ENCODE measurements at places on chromosomes 7 and 10.
A peak's percentile ranks its signal among the peaks of the same experiment; 100 is the strongest.

- no peak for DNase-seq
Measured at GRCh38 chr10:88103576-88103975, 240.2 kb downstream of the PTEN start.

GRCh38 chr10:119393019-119393418 lies 149.5 kb downstream of the RGS10 start:
- DNase-seq: no peak

- DNase-seq: no peak
Measured at GRCh38 chr7:75762350-75762917, 9.6 kb downstream of the CCL26 start.

- no peak for DNase-seq
Measured at GRCh38 chr10:59885430-59886134, 20.8 kb downstream of the CCDC6 start.

GRCh38 chr10:95260397-95260881 lies 30.4 kb downstream of the PDLIM1 start:
- DNase-seq: peak; percentile 51

Measured in T1000 (cell line).